ENCODE measurements at places on chromosomes 11 and 22.

- DNase-seq, result no peak
Measured at GRCh38 chr11:68160100-68160695, 39.0 kb upstream of the CHKA start.

GRCh38 chr11:20627026-20627425, 27.6 kb downstream of the SLC6A5 start:
- no peak for DNase-seq

DNA sequence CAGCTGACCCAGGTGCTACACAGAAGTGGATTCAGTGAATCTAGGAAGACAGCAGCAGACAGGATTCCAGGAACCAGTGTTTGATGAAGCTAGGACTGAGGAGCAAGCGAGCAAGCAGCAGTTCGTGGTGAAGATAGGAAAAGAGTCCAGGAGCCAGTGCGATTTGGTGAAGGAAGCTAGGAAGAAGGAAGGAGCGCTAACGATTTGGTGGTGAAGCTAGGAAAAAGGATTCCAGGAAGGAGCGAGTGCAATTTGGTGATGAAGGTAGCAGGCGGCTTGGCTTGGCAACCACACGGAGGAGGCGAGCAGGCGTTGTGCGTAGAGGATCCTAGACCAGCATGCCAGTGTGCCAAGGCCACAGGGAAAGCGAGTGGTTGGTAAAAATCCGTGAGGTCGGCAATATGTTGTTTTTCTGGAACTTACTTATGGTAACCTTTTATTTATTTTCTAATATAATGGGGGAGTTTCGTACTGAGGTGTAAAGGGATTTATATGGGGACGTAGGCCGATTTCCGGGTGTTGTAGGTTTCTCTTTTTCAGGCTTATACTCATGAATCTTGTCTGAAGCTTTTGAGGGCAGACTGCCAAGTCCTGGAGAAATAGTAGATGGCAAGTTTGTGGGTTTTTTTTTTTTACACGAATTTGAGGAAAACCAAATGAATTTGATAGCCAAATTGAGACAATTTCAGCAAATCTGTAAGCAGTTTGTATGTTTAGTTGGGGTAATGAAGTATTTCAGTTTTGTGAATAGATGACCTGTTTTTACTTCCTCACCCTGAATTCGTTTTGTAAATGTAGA, 1.7 kb downstream of the MALAT1 start:
- DNase-seq, result no peak

DNA sequence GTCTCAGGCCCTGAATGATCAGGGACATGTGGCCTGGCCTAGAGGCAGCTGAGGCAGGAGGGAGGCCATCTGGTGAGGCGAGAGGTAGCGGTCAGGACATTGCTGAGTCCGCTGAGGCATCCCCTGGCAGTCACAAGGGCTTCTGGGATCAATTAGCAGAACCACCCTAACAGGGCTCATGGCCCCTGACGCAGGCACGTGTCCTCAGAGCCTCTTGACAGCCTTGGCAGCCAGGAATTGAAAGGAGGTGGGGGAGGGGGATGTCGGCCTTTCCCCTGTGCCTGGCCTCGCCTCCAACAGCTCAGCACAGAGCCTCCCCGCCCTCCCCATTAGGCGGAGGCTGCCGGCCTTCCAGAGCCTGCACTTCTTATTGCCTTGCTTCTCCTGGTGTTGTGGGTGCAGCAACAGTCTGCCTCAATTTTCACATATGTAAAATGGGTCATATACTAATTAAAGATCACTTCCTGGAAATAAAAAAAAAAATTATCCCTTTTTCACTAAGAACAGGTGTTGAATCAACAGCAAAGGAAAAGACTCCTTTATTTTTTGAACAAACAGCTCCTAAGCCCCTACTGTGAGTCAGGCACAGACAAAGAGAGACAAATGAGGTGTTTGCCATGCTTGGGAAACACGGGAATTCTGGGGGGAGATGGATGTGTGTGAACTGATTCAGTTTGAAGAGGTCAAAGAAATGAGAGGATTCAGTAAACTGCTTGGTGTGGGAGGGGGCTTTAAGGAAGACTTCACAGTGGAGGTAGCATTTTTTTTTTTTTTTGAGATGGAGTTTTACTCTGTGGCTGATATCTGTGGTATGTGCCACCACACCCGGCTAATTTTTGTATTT, 55.3 kb downstream of the NFAM1 start:
- no peak for DNase-seq

GRCh38 chr11:33068611-33069340, 29.4 kb downstream of the TCP11L1 start:
- no peak for DNase-seq

DNA sequence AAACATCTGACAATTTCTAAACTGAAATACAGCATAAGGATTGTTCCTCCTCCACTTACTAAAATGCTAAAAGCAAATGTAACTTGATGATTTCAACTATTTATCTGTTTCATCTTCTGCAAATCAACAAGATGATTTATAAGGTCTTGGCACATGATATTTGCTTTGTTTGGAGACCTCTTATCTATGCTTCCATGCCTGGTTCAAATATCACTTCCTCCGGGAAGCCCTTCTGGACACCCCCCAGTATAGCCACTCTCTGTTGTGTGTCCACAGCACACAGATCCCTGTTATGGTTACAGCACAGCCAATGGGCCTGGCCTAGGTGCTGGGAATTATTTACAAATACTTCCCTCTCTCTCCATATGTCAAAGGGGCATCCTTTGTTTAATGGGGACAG, 114.8 kb downstream of the C11orf58 start:
- DNase-seq, result no peak

DNA sequence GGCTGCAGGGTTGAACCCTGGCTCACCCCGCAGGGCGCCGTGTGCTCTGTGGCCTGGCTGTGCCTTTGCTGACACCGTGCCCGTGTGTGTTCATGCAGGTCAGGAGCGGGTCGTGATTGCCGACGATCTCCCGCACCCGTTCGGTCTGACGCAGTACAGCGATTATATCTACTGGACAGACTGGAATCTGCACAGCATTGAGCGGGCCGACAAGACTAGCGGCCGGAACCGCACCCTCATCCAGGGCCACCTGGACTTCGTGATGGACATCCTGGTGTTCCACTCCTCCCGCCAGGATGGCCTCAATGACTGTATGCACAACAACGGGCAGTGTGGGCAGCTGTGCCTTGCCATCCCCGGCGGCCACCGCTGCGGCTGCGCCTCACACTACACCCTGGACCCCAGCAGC, 47.0 kb upstream of the PPP6R3 start:
- DNase-seq, result no peak

GRCh38 chr22:39713799-39714290, 143.3 kb downstream of the CACNA1I start:
- no peak for DNase-seq

DNA sequence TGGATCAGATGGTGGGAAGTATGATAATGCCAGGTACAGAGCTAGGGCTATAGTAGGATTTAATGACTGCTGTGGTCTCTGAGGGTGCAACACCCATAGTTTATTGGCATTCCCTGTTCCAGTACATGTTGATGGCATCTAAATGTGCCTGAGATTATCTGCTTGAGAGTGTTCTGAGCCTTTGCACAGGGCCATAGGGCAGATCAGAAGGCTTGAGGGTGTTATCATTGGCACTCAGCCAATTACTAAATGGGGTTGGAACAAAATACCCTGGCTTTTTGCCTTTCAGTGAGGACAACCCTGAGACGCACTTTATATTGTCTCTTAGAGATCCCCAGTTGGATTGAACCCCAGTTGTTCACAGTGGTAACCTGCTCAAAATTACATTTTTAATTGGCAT, 6.7 kb downstream of the SLC5A12 start:
- DNase-seq, result no peak

GRCh38 chr11:65781152-65781961, 581 bp upstream of the AP5B1 start:
- no peak for DNase-seq

- DNase-seq, result no peak
Measured at GRCh38 chr11:36333468-36333867, 37.4 kb downstream of the PRR5L start.

DNA sequence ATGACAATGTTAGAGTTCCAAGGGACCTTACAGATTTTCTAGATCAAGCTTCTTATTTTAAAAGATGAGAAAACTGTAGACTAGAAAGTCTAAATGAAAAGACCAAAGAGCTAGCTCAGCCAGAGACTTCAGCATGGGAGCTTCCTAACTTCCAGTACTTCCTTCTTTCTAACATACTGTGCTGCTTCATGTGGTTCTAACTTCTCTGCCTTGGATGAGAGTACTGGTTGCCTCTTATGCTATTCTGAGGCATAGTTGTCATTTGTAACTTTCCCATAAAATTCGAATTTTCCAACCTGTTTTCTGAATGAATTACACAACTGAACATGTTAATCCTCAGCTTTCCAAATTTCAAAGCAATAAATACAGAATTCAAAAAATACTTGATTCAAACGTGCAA, 1.8 kb downstream of the MTMR2 start:
- no peak for DNase-seq

DNA sequence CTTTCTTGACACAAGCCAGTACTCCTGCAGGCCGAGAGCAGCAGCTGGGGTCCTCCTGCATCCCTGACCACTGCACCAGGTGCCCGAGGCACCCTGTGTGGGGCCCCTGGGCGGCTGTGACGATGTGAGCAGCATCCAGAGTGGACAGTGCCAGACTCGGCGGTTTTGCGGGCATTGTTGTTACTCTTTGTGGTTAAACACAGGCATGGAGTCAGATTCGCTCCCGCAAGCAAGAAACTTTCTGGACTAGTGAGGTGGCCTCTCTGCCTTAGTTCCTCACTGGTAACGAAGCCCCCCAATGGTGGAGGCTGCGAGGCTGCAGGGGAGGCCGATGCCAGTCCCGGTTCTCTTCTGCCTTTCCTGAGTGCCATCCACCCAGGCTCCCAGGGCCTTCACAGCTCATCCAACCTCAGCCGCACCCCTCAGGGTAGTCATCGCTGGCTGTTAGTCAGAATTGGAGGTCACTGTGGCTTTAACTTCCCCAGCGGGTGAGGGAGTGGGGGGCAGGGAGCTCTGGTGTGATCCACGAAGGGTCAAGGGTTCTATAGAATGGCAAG, 3.7 kb upstream of the CLDN5 start:
- no peak for DNase-seq

DNA sequence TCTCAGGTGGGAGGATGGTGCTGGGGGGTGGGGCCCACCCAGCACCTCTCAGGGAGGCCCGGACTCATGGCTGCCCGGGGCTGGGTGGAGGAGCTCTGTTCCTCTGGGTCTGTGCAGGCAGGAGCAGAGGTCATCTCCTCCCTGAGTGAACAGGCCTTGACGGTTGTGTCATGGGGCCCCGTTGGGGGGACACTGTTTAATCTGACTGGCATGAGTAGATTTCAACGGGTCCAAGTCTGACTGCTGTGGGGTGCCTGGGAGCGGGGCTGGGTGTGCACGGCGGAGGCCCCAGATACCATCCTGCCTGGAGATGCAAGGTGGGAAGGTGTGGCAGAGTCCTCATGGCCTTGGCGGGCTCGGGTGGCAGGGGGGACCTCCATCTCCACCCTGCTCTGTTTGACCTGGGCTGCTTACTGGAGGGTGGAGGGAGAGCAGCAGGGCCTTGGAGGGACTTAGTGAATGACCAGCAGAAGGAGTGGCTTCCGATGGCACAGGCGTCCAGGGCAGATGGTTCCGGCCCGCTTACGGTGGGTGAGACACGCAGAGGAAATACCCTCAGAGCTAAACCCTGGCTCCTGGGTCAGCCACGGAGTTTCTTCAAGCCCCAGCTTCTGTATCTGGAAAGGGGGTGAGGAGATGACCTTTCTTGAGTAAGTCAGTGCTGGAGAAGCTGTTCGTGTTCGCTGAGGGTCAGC, 48.7 kb downstream of the SMIM38 start:
- no peak for DNase-seq

- no peak for DNase-seq
Measured at GRCh38 chr11:12319461-12319951, 57.9 kb upstream of the PARVA start.

GRCh38 chr11:76850815-76851214, 9.9 kb upstream of the ACER3 start:
- DNase-seq, result no peak

GRCh38 chr11:65793144-65793581, 6.3 kb downstream of the OVOL1 start:
- no peak for DNase-seq

DNA sequence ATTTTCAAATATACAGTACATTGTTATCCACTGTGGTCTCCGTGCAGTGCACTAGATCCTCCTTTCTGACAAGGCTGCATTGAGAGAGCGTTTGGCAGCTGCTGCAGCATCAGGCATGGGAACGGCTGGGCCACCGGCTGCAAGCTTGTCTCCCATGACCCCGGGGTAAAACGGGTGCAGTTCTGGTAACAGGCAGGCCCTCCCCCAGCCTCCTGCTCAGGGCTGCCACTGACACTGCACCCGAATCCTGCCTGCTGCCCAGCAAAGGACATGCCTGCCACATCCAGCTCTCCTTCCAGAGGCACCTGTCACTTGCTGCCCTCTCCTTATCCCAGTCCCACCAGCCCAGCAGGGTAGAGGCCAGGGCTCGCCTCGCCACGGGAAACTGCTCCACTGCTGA, 124.5 kb upstream of the TMEM45B start:
- no peak for DNase-seq

DNA sequence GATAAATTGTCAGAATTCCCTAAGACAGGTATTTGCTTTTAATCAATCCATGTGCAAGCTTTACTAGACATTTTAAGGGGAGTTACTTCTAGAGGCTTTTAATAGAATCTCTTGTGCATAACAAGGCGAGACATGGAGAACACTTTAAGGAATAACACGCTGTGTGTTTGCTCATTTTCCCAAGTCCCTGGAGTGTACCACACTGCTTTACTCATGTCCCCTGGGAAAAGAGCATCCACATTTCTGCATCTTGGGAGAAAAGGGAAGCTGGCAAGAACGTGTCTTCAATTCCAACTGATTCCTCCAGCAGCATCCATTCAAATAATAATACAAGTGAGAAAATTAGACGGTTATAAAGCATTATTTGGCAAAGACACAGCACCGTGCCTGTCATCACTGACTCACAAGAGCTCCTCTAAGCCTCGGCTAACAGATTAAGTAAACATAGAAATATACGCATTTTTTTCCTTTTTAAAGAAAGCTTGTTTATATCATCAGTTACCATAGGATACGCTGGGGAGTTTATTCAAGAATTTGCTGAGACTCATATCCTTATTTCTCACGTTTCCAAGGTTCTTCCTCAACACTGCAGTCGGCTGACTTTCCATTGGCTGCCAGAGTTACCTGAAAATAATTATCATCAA, 121.5 kb downstream of the CD44 start:
- peak; percentile 65 for DNase-seq

DNA sequence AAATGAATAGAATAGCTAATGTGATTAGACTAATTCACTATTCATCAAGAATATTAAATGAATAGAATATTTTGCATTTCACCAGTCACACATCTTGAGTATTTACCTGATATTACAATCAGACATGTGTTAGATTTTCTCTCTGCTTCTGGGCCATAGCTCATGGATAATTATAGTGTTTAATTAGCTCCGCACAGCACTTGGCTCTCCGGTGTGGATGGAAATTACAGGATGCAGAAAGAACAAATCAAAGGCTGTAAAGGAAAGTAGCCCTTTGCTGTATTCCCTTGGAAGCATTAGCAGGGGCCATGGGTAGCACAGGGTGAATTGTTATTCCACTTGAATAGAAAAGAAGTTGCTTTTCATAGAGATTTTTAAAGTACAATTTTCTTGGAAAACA, 320.3 kb upstream of the SORL1-AS1 start:
- no peak for DNase-seq

GRCh38 chr11:118343981-118344515, at the start of gene CD3G:
TSS of gene CD3G (plus strand) at chr11:118344344. CDS start at chr11:118344424, 80 bp downstream.
- DNase-seq, result no peak

- no peak for DNase-seq
Measured at GRCh38 chr11:43806976-43807375, 73.7 kb upstream of the ALKBH3 start.

- no peak for DNase-seq
Measured at GRCh38 chr22:47884200-47884599, 1121.8 kb downstream of the TBC1D22A start.

Data from HS-5 (cell line).